Activated naive CD4-positive, alpha-beta T cell treated with Interleukin-2 at 50 U/mL for 16 hours (primary cell): ENCODE measurements at places on chromosomes 5 and 9.

DNA sequence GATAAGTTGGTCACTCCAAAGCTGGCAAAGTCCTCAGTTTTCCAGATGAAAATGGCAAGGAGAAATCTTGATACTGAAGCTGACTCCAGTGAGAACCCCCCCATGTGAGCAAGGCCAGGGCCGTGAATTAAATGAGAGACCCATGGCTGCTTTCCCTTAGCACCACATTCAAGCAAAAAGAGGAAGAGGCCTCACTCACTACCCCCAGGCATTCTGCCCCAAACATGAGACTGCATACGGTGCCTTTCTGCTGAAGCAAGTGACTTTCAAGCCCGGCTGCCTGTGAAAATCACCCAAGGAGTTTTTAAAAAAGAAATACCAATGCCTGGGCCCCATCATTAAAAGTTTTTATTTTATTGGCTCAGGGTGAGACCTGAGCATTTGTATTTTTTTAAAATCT lies 66.9 kb downstream of the TMEM252 start:
- no peak for DNase-seq

- no peak for DNase-seq
Measured at GRCh38 chr9:79470954-79471353, 100.8 kb upstream of the TLE4 start.

GRCh38 chr9:131140550-131140949 lies 15.2 kb downstream of the NUP214 start:
- no peak for DNase-seq

- no peak for DNase-seq
Measured at GRCh38 chr5:106121972-106122605, 1548.6 kb downstream of the EFNA5 start.

DNA sequence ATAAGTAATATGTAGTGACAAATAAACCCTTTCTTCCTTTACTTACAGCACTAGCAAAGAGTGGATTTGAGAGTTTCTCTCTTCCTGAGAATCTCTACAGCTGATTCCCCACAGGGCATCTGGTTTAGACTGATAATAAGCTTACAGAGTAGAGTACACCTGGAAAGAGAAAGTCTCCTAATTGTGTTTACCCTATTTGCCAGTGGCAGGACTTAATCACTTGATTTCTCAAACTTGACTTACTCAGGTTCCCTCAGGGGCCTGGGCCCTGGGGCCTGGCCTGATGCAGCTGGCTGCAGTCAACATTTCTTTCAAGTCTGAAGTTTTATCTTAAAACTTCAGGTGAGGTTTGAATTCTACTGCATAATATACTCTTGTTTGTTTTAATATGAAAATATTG lies 38.0 kb upstream of the UBTD2 start:
- no peak for DNase-seq

DNA sequence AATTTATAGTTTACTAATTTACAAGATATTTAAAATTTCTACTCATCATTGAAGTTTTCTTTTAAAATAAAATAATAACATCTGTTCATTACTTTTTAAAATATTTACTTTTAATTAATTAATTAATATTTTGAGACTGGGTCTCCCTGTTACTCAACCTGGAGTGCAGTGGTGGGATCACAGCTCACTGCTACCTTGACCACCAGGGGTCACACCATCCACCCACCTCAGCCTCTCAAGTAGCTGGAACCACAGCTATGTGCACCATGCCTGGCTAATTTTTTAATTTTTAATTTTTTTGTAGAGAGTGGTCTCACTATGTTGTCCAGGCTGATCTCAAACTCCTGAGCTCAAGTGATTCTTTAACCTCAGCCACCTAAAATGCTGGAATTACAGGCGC lies 1013.6 kb downstream of the CDH9 start:
- no peak for DNase-seq

- no peak for DNase-seq
Measured at GRCh38 chr9:80932947-80933780, 756.2 kb downstream of the TLE1 start.

DNA sequence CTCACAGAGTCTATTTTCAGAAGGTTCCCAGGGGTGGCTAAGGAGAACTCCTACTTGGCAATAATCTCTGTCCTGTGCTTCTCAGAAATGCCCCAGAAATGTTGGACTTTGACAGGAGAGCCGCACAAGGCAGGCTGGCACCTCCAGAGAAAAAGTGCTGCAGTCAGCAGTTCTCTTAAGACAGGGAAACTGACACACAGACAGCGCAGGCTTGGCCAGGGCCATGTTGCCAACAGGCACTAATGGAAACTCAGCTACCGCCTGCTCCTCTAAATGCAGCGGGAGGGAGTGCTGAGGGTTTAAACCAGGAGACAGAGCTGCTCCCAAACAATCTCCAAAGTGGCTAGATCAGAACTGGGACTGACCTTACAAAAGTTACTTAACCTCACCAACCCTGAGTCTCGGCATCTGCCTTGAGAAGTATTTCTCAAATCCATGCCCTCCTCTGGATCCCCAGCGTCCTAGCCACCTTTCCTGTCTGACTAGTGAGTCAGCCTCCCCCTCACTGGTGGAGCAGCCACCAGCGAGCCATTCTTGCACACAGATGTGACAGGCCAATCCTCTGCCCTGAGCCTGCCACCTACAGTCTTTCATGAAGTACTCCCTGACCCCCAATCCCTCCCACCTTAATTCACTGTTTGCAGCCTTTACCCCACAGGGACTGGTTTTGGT lies 186.4 kb downstream of the CDK5RAP2 start:
- DNase-seq = no peak

- no peak for DNase-seq
Measured at GRCh38 chr5:143583409-143583808, 179.9 kb upstream of the NR3C1 start.

DNA sequence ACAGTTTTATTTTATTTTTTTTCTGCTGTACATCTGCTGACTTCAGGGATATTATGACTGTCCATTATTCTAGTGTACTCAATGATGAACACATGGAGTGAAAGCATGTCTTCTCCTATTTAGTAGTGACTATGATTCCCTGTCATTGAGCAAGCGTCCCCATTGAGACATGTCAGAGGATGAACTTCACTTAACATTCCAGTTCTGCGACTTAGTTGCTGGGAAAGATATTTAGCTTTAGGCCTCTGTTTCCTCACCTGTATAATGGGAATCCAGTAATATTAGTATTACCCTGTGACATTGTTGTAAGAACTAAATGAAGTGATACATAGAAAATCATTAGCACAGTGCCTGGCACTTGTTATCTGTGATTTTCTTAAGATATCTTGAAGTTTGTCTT lies 144.8 kb upstream of the DHFR start:
- DNase-seq = no peak

DNA sequence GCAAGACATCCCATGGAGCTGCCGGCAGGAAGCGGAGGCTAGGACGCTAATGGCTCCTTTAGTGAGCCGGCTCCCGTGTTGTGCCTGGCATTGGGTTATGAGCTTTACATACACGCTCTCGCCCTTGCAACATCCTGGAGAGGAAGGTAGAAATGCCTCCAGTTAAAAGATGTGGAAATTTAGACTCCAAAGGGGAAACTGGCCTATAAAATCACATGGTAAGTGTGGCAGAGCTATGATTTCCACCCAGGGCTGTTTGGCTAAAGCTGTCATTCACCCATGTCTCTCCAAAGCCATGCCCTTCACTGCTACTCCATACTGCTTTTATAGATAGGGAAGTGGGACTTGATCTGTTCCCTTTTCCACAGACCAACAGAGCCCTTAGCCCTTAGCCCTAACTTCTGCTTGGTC lies 5.2 kb downstream of the GM2A start:
- no peak for DNase-seq

GRCh38 chr9:97525451-97525850 lies 24.0 kb downstream of the TMOD1 start:
- DNase-seq = no peak

GRCh38 chr5:73180566-73180965 lies 7.6 kb downstream of the TMEM174 start:
- DNase-seq = no peak

DNA sequence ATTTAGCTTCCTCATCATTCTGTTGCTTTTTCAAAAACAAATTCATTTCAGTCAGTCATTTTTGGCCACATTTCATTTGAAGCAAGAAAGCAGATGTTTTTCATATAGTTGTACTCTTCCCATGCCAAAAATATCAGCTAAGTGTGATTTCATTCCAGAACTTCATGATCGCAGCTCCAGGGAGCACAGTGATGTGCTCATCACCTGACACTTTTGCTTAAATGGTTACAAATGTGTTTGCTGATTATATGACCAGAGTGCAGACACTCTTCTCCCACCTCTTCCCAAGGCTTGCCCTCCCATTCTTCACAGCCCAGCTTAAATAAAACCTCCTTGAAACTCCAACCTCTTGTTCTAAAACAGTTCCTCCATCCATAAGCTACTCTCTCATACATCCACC lies 32.6 kb downstream of the GABRB2 start:
- DNase-seq = no peak

DNA sequence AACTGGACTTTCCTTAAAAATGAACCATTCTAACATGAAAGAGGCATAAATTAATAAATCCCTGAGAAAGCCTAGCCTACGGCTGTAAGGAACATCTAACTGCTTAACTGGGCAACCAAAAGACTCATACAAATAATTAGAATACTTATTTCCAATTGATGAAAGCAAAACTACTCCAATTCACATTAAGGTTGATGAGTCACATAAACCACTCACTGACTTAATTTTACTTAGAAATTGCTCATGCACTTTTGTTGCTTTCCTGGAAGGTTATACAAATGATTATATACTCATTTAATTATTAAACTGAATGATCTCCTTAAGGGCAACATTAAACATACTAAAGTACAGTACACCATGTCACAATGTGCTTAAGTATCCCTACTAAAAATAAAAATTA lies 101.9 kb downstream of the NFIB start:
- DNase-seq = no peak

DNA sequence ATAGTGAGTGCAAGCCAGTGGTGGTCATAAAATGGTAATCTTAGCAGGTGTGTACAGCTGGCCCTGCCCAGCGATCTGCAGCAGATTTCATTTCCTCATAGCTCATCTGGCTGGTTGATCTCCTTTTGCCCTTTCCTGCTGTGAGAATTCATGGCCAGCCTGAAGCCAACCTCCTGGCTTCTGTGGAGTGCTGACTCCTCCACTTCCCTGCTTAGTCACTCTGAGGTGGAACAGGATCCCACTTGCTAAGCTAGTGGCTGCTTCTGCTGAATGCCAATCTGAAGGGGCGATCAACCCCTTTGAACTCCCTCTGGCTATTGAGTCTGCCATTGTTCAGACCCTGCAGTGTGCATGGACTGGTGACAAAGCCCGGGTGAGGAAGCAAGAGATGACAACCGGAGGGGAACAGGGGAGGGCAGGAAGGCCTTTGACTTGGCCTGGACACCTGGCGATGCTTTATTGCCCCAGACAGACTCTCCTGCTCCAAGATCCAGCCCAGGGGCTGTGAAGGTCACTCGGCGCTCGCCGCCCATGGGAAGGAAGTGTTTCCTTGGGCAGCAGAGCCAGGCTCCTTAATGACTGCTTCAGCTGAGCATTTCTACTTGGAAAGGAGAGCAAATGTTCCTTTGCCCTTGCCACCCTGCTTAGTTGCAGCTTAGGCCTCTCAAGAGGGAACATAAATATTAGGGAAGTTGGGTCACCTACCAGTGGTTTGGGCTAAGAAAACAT lies 341.1 kb downstream of the ZSWIM6 start:
- no peak for DNase-seq

DNA sequence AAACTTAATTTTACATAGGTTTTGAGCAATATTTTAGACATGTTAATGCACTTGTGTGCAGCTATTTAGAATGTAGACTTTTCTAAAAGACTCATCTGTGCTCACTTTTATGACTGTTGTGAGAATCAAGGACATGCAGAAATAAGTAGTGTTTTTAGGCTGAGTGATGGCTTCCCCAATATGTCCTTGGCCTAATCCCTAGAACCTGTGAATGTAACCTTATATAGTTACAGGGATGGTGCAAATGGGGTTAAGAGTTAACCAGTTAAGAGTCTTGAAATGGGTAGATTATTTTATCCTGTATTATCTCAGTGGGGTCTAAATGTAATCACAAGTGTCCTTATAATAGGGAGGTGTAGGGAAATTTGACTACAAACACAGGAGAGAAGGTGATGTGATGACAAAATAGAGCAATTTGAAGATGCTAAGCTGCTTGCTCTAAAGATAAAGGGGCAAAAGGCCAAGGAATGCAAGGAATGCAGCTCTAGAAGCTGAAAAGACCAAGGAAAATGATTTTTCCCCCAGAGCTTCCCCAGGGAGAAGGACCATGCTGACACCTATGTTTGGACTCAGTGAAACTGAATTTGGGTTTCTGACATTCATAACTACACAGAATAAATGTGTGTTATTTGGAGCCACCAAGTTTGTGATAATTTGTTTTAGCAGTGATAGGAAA lies 298.0 kb upstream of the PAPPA start:
- DNase-seq = no peak

GRCh38 chr9:88767504-88767790 lies 223.8 kb upstream of the S1PR3 start:
- no peak for DNase-seq

DNA sequence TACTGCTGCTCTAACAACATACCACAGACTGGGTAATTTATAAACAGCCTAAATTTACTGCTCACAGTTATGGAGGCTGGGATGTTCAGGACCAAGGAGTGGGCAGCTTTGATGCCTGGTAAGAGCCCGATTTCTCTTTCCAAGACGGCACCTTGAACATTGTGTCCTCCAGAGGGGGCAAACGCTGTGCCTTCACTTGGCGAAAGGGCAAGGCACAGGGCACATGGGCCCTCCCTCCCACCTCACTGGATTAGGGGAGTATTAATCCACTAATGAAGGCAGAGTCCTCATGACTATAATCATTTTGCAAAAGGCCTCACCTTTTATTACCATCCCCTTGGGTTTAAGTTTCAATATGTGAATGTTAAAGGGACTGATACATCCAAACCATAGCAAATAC lies 397.7 kb downstream of the TMEM38B start:
- no peak for DNase-seq

- no peak for DNase-seq
Measured at GRCh38 chr9:35395076-35395705, 94.7 kb upstream of the RUSC2 start.

DNA sequence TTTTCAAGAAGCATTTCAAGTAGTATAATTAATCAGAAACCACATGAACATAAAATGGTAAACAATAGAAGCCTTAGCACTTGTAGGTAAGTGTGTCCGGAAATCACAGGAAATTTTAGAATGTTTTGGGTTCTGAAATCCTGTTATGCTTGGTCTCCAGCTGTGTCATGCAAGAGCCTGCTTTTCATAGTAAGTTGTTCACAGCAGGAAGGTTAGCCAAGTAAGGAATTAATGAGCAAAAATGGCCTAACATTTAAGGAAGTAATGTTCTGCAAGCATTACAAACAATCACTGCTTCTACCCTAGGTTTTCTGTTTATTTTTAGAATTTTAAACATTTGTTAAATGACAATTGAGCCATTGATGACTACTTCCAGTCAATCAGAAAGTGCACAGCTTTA lies 669.5 kb downstream of the SLCO4C1 start:
- no peak for DNase-seq

GRCh38 chr5:89698028-89698427 lies 711.5 kb downstream of the CETN3 start:
- DNase-seq = no peak
